GM19239 (cell line): ENCODE measurements at places on chromosomes 2 and 18.
A peak's percentile ranks its signal among the peaks of the same experiment; 100 is the strongest.

DNA sequence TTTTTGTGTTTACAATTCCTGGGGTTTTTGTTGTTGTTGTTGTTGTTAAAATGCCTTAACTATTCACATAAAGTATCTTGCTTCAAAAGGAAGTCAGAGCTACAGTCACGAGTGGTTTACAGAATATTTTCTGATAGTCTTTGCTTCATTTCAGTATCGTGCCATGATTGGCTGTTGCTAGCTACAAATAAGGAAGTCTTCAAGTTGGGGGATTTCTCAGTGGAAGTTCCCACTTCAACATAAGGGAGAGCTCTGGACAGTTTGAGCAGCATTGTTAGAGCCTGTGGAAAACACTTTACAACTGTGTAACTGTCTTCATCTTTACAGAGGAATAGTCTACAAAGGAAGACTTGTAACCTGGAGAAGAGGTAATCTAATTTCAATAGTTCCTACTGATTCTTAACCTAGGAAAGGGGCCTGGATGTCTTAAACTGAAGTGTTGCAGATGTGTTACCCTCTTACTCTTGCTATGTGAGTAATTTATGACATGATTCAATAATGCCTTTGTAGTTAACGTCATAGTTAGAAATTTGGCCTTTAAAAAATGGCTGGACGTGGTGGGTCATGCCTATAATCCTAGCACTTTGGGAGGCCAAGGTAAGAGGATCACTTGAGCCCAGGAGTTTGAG is 23.4 kb upstream of the TANK start:
- no peak for DNase-seq

- DNase-seq, result no peak
Observed at GRCh38 chr2:70479816-70480215, 73.8 kb downstream of the TGFA start.

GRCh38 chr18:21484851-21485636 is 115.5 kb downstream of the ESCO1 start:
- DNase-seq, result no peak

- DNase-seq, result no peak
Observed at GRCh38 chr2:18966131-18966530, 376.8 kb upstream of the NT5C1B start.

DNA sequence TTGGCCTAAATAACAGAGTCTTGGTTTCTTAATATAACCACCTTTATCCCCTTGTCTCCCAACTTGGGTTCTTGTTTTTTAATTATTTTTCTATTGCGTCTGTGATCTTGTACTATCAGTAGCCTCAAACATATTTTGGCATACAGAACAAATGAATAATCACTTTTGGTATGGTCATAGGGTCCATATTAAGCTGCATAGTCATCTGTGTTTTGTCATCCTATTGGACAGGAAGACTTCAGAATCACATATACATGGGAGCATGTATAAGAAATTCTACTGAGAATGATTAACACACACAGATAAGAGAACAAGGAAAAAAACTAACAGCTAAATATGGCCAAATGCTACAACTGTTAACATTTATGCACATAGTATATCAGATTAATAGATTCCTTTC is 126.0 kb downstream of the MEP1B start:
- DNase-seq, result no peak

DNA sequence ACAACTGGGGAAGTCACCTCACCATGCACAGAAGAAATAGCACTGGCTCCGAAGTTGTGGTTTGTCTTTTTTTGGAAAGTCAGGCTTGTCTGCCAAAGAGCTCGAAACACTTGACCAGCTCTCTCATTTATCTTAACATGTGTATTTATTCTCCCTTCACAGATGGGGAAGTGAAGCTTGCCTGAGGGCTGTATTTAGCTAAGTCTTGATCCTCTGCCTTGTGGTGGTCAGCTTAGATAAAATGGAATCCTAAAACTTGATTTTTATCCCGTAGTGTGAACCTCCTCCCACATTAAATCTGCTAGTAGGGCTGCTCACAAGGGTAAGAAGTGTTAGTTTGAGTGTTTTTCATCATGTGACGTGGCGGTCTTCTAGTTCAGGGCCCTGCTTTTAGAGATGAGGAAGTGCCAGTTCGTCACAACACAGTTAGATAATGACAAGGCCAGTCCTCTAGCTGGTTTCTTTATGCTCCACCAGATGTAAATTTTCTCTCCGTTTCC is 89.7 kb downstream of the TMEM247 start:
- peak; percentile 33 for DNase-seq

DNA sequence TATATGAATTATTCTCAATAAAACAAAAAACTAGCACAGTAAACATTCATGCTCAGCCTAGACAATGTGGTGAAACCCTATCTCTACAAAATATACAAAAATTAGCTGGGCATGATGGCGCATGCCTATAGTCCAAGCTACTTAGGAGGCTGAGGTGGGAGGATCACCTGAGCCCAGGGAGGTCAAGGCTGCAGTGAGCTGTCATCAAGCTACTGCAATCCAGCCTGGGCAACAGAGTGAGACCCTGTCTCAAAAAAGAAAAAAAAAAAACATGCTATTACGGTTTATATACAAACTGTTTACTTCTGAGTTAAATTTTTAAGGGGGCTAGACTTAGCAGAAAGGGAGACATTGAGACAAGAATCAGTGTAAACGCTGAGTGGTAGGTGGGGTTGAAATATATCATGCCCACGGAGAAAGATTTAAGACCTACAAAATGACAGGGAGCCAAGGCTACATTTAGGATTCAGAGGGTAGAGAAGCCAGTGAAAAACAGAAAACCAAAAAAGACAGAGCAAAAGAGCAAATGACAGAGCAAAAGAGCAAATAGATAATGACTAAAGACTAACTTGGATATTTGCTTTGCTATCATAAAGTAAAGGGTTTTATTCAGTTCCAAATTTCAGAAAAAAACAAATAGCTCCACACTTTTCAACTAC is 7.5 kb downstream of the TTC32 start:
- DNase-seq, result no peak

GRCh38 chr2:75454241-75454620 is 106.5 kb downstream of the EVA1A start:
- DNase-seq, result no peak

DNA sequence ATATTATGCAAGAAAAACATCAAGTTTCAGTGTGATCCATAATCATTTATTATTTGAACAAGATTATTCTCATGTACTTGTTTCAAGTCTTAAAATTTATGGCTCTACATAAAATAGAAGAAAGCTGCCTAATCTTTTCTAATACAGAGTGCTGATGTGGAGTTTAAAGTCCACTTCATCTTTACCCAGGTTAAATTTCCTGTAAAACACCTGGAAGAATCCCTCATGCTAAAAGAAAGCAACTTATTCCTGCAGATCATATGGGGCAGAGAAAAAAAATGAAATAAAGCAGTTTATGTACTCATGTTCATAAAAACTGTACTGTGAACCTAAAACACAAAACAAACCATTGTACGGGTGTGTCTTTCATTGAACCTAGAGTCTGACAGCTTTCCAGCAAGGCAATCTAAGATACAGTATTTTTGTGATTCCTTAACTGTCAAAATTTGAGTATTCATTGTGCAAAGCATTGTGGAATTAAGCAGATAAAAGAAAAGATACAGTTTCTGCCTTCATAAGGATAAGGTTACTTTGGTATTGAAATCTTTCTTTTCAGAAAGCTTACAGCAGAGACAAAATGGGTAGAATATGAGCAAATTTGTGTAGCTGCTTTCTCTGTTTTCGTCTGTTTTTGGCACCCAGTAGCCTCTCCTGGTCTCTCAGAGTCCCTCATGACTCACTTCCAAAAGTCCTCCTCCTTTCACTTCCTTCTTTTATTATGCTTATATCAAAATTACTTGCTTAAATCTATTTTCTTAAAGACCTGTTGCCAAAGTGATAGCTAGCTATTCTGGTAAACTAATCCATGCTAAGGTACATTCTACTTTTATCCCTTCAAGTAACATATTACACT is 26.9 kb upstream of the GLS start:
- DNase-seq, result no peak

- DNase-seq, result no peak
Observed at GRCh38 chr2:41937921-41938708, 109.7 kb upstream of the PKDCC start.

DNA sequence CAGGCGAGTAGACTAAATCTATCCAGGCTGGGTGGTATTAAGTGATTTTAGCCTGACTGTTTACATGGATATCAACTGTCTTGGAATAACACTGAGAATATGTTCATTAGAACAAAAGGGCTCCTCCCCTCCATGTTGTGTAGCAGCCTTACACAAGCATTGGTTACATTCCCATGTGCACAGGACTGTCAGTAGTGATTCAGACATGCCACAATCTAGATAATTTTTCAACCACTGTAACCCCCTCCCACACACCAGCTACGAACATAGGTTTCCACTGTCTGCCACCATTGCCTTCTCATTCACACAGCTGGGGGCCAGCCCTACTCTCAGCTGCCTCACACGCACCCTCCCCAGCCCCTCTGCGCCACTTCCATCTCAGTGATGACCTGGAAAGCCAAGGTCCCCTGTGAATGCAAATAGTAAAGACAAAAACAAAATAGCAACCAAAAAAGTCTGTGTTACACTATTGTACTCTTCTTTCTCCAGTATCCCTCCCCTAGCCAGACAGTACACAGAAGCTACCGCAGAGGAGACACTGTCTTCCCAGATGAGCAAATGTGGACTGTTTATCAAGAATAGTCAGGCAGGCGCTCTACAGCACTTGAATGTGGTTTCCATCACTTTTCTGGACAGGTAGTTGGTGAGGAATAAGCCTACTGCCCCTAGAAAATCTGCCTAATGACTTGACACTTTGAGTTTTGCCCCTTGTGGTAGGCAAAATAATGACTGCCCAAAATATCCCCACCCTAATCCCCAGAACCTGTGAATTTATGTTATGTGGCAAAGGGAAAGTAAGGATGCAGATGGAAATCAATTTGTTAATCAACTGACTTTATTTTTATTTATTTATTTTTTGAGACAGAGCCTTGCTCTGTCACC is 27.9 kb upstream of the TYMS start:
- DNase-seq, result no peak

DNA sequence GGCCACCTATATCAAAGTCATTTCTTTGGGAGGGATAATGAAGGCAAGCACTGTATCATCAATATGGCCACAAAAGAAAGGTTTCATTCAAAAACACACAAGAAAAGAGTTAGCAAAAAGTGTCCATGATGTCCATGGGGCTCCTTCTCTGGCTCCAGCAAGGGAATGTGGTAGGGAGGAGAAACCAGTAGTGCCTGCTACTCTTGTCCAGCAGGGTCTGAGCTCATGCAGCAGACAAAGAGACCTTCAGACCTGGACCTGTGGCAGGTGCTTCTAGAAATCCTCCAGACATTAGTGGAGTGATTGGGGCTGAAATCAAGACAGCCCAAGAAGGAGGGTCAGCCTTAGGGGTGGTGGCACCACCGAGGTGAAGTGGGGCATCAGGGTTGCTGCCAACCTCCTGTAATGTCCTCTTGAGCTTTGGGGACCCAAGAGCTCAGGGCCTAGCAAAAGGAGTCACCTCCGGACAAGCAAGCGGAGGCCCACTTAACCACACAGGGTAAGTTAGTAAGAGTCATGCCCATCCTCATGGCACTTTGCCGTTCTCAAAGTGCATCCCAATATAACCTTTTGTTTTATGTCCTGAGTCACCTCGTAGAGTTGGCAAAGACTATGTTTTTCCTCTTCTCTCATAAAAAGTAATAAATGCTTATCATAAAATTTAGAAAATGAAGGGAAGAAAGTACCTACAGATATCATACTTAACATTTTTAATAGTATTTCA is 112.6 kb upstream of the YPEL5 start:
- no peak for DNase-seq

- DNase-seq, result no peak
Observed at GRCh38 chr18:41262688-41263087, 692.3 kb upstream of the PIK3C3 start.

DNA sequence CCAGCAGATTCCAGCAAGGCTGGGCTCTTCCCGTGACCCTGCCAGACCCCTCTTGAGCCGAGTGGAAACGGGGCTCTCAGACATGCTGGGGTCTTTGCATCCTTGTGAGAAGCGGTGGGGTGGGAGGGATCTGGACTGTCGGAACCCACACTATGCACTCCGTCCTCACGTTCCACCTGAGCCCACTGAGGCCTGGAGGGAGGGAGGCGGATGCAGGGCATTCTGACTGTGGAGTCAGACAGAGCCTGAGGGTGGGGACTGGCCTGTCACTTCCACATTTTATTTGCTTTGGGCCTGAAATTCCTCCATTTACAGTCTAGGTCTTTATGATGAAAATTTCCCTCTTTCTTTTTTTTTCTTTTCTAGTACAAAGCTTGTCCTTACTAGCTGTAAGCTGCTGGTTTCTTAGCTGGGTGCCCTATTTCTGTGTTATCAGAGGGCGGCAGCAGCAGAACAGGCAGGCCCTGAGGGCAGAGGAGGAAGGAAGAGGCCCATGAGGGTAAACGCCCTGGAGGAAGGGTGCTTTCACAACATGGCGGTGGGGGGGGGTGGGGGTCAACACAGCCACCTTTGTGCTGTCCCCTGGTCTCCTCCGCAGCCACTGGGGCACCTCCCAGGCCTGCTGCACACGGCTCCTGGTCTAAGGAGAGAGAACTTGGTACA is 373.5 kb upstream of the MYT1L start:
- no peak for DNase-seq

DNA sequence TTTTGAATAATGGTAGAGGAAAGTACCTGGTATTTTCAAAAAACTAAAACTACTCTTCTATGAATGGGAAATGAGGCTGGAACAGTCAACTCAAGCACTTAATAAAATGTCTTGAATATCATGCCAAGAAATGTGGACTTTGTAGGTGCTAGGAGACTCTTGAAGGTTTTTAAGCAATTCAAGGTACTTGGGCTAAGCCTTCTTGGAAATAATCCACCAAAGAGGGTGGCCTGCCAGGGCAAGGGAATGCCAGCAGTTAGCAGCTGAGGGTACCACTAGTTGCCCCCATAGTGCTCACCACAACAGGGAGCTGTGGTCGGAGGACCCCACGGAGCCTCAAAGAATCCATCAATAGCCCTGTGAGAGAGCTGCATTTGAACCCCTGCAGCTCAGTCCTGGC is 14.6 kb upstream of the ACYP2 start:
- DNase-seq, result no peak

- peak; percentile 40 for DNase-seq
Observed at GRCh38 chr2:38409156-38410102, 32.4 kb upstream of the ATL2 start.

GRCh38 chr2:231321021-231321420 is 74.5 kb upstream of the B3GNT7 start:
- no peak for DNase-seq

- DNase-seq, result no peak
Observed at GRCh38 chr18:42289526-42289925, 334.5 kb downstream of the PIK3C3 start.
